Neural cell (in vitro differentiated cells): ENCODE measurements at places on chromosomes 11 and 22. TPM values are rescaled to one million over a fixed set of nuclear protein-coding genes. Genes with fewer than 3 reads are reported as not detected.

APOA4 gene
- not detected in 2 replicates for polyA plus RNA-seq

OR8D4 gene
- not detected in 2 replicates for polyA plus RNA-seq

MMP8 gene
- not detected in 2 replicates for polyA plus RNA-seq

LGR4 gene
- 8.7 and 11.2 TPM in 2 replicates for polyA plus RNA-seq

KCNQ1 gene
- polyA plus RNA-seq, result not detected in 2 replicates

OR5A1 gene
- not detected in 2 replicates for polyA plus RNA-seq

TMEM86A gene
- 3.3 and 4.4 TPM in 2 replicates for polyA plus RNA-seq

SMIM38 gene
- polyA plus RNA-seq, result 1.9 TPM in 2 replicates

DESI1 gene
- polyA plus RNA-seq, result 27.5 and 31.0 TPM in 2 replicates

KRTAP5-8 gene
- not detected in 2 replicates for polyA plus RNA-seq

APOBEC3F gene
- not detected in 2 replicates for polyA plus RNA-seq

RASSF10 gene
- polyA plus RNA-seq, result 0.34 TPM in 1 of 2 replicates, not detected in the other

SLCO2B1 gene
- not detected in 2 replicates for polyA plus RNA-seq

TMEM132A gene
- 215 and 280 TPM in 2 replicates for polyA plus RNA-seq

SLC22A25 gene
- not detected in 2 replicates for polyA plus RNA-seq

SMIM35 gene
- 0.12 TPM in 1 of 2 replicates, not detected in the other for polyA plus RNA-seq

CSRP3 gene
- polyA plus RNA-seq, result not detected in 2 replicates

FBLN1 gene
- polyA plus RNA-seq, result 3.4 and 5.8 TPM in 2 replicates

RAB3IL1 gene
- polyA plus RNA-seq, result 1.6 and 4.0 TPM in 2 replicates

SLC17A6 gene
- 3.3 and 4.3 TPM in 2 replicates for polyA plus RNA-seq

BTBD18 gene
- polyA plus RNA-seq, result not detected in 2 replicates
